ENCODE measurements at places on chromosomes 13 and 19. TPM values are rescaled to one million over a fixed set of nuclear protein-coding genes. Genes with fewer than 3 reads are reported as not detected.
A peak's percentile ranks its signal among the peaks of the same experiment; 100 is the strongest.

The SIGLEC8 gene
- total RNA-seq: not detected

DNA sequence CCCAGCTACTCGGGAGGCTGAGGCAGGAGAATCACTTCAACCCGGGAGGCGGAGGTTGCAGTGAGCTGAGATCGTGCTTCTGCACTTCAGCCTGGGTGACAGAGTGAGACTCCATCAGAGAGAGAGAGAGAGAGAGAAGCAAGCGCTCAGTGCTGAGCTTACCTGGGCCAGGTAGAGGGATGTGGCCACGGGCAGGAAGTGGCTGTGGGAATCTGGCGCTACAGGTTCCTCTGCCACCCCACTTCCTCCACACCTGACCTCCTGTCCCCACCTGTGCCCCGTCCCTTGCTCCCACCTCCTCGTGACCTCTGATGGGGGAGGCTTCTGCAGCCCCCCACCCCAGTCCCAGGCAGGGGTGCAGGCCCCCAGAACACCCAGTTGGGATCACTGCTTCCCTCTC lies 1.0 kb upstream of the NCCRP1 start:
- peak overlapping the region; percentile 38 for H3K27ac ChIP-seq
- H3K4me1 ChIP-seq: peaks cover 10% of the 10 kb centered on the region
- DNase-seq: peak; percentile 43
- no peaks in the 10 kb centered on the region for H3K27me3 ChIP-seq
- no peak overlapping the region for H3K4me3 ChIP-seq
- H3K36me3 ChIP-seq: no peaks in the 10 kb centered on the region

DNA sequence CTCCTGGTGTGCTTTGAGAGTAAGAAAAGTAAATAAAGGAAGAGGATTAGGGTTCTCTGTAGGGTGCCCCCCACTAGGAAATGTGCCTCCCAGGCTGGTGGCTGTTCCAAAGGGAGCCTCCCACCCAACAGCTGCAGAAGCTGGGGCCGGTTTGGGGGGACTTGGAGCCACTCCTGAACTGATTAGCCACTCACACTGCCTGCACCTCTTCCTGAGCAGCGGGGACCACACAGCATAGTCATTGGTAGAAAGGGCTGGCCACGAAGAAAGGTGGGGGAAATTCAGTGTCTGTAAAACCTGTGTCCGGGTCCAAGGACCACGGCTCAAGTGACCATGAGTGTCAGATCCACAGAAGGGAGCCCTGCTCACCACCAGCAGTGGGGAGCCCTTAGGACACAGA lies 55.6 kb downstream of the SPACA7 start:
- DNase-seq: no peak
- no peaks in the 10 kb centered on the region for H3K36me3 ChIP-seq
- no peak overlapping the region for H3K27ac ChIP-seq
- no peaks in the 10 kb centered on the region for H3K27me3 ChIP-seq

The DMWD gene
- 23.0 TPM for total RNA-seq

DNA sequence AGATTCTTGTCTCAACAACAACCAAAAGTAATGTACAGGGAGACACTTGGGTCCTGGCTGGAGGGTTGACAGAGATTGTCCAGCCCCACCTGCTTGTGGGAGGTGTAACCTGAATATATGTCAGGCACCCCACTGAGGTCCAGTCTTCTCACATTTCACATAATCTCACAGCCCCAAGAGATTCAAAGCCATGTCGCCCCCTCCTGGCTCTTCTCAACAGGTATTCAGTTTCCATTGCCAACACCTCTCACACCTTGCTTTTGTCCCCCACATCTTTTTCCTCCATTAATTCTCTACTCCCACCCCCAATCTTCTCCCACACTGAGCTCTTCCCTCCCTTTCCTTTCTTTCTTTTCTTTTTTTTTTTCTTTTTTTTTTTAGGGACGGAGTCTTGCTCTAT lies 11.2 kb downstream of the UNC13A start:
- no peaks in the 10 kb centered on the region for H3K27me3 ChIP-seq
- no peaks in the 10 kb centered on the region for H3K4me1 ChIP-seq
- DNase-seq: no peak
- H3K36me3 ChIP-seq: no peaks in the 10 kb centered on the region

The RGL3 gene
- 35.2 TPM for total RNA-seq

DNA sequence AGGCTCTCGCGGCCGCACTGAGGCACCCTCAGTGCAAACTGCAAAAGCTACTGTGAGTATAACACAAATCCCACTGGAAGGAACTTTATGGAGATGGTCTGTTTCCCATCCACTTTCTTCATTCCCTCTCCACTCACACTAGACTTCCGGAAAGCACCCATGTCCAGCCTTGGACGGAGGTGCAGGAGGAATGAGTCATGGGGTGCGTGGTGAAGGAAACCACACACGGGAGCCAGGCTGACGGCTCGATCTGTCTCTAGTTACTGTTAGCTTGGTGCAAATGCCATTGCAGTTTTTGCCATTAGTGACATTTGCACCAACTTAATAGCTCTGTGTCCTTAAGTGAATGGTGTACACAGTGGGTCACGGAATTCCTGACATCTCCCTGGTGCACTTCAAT lies 14.6 kb downstream of the NLRP8 start:
- DNase-seq: no peak
- H3K36me3 ChIP-seq: no peaks in the 10 kb centered on the region
- no peak overlapping the region for H3K27ac ChIP-seq
- no peak overlapping the region for H3K4me3 ChIP-seq

The RGCC gene
- total RNA-seq: 15.3 TPM

The MYO1F gene
- 6.5 TPM for total RNA-seq

GRCh38 chr19:18922228-18922985 lies 2.9 kb downstream of the DDX49 start:
- no peak overlapping the region for H3K4me3 ChIP-seq
- H3K27me3 ChIP-seq: no peaks in the 10 kb centered on the region
- no peak overlapping the region for H3K27ac ChIP-seq

GRCh38 chr13:33536601-33537000 lies 251.0 kb upstream of the STARD13 start:
- no peak overlapping the region for H3K4me3 ChIP-seq
- H3K4me1 ChIP-seq: peaks cover 18% of the 10 kb centered on the region
- no peak for DNase-seq
- H3K27ac ChIP-seq: no peak overlapping the region
- no peaks in the 10 kb centered on the region for H3K27me3 ChIP-seq

GRCh38 chr13:64684685-64685431 lies 2545.3 kb downstream of the PCDH9 start:
- H3K4me3 ChIP-seq: no peak overlapping the region
- no peaks in the 10 kb centered on the region for H3K36me3 ChIP-seq
- no peak overlapping the region for H3K27ac ChIP-seq

The NR2F6 gene
- 34.7 TPM for total RNA-seq
